ENCODE measurements at places on chromosomes 1 and 21.

- no peak for DNase-seq
Measured at GRCh38 chr1:60569189-60569588, 495.6 kb upstream of the C1orf87 start.

DNA sequence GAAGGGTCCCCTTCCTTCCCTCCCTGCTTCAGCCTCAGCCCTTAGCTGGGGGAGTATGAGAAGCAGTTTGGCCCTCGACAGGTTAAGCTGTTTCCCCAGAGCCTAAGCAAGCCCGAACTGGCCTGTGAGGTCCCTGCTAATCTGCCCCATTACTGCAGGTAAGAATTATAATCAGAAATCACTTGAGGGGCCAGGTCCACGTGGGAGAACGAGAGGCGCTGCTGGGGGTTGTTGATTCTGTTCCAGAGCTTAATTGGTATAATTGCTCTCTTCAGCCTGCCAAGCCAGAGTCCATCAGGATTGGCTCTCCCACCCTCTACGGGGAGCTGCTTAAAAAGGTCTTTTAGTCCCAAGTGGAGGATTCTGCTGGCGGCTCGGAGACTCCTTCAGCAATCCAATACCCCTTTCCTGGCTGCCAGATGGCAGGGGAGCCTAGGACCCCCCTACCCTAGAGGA, 70.8 kb downstream of the UBE2T start:
- DNase-seq, result no peak

DNA sequence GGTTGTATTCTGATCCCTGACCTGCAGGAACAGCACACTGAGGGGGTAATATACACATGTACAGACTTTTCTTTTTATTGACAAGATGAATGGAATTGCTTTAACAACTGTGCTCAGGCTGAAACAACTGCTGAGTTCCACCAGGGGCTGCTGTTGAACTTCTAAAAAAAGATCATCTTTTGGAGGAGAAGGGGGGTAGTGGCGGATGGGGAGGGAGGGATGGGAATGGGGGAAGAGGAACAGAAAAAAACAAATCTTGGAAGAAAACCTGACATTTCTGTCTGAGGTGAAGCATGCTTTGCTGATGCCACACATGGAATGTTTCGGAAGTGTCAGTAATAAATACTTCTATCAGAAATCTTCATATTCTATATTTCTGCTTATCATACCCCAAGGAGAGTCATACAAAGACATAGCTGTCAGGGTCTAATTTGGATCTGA, 75.0 kb downstream of the RWDD3 start:
- no peak for DNase-seq

DNA sequence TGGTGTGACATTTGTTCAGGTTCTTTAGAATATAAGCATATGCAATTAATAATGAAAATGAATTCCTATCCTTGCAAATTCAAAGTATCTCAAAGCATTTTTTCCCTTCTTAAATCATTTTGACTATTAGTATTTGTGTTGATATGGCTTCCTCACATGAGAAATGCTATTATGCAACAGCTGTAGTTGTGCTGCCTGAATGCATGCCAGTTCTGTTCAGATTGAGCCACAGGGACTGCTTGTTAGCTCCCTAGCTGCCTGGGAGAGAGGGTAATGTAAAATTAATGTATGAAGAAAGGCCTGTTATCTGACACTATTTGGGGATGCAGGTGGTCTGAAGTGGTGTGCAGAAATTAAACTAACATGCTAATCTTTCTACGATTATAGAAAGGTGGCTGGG, 45.5 kb downstream of the CACHD1 start:
- DNase-seq, result no peak

- no peak for DNase-seq
Measured at GRCh38 chr1:238582816-238583215, 692.1 kb upstream of the ZP4 start.

DNA sequence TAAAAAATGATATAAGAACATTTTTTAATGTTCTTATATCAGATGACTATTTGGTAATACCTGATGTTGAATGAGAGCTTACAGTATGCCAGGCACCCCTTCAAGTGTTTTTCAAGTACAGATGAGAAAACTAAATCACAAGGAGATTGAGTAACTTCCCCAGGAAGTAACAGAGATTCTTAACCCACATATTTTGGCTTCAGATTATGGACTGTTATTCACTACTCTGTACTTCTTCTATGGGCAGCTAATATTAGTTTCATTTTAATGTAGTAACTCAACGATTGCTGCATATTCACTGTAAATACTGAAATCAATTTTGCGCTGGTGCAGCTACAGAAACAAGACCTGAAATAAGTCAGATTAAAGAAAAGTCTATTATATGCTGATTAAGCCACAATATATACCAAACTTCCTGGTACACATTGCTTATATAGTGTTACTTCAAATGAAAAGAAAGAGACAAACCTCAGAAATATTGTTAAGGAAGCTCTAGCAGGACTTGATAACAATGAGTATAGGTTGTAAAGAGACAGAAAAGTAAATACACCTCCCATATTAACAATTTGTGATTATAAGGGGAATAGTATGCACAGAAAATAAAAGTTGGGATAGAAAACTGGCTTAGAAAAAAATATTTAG, 19.7 kb downstream of the DPYD start:
- DNase-seq, result no peak

DNA sequence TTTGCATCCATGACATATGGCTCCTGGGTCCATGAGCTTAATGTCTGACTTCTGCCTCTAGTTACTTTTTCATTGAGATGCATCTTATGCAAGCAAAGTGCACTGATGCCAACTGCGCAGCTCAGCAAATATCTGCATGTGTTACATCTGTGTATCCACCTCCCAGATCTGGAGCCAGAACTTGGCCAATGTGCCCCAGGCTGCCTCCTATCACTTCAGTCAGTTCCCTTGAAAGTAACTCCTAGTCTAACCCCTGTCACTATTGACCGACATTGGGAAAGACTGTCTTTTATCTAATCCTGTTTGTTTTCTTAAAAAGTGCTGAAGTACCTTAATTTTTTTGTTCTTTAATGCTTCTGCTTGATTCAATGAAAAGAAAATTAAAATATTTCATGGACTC, 19.3 kb upstream of the UBL4B start:
- DNase-seq, result no peak

- DNase-seq, result no peak
Measured at GRCh38 chr1:108893141-108893530, 16.4 kb downstream of the GPSM2 start.

- no peak for DNase-seq
Measured at GRCh38 chr21:37842163-37842919, 73.9 kb downstream of the KCNJ6 start.

GRCh38 chr1:228009116-228009827, 2.5 kb downstream of the WNT3A start:
- no peak for DNase-seq

DNA sequence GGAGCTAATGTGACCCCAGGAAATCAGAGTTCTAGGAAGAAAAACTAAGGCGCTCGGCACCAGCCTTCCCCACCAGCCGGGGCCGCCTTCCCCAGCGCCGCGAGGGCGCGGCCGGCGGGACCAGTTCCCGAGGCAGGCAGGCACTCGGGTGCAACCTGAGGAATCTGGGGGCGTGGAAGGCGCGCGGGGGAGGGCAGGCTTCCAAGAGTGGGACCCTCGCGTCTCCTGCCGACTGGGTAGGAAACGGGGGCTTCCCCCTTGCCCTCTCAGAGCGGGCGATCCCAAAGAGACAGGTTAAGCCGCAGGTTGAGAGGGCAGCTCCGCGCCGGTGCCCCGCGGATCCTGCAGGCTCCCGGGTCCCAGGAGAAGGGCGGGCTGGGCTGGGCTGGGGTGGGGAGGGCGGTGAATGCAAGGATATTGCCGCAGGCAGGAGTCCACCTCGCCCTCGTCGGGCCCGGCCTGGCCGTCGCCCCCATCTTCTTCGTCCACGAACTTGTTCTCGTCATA, 431 bp downstream of the ARPC5 start:
- no peak for DNase-seq

DNA sequence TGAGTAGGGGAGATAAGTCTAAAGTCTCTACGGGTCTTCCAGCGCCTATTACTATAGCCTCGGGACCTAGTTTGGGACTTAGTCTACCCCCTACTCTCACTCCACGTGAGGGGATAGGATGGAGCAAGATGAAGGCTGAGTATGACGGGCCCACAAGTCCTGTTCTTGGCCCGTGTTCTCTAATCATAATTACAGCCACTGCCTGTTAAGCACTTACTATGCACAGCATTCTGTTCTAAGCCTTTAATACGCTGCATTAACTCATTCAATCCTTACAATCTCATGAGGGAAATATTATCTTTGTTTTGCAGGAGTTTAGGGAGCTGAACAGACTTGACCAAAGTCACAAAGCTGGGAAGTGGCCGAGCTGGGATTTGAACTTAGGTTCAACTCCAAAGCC, 23.9 kb upstream of the EPB41 start:
- DNase-seq, result no peak

DNA sequence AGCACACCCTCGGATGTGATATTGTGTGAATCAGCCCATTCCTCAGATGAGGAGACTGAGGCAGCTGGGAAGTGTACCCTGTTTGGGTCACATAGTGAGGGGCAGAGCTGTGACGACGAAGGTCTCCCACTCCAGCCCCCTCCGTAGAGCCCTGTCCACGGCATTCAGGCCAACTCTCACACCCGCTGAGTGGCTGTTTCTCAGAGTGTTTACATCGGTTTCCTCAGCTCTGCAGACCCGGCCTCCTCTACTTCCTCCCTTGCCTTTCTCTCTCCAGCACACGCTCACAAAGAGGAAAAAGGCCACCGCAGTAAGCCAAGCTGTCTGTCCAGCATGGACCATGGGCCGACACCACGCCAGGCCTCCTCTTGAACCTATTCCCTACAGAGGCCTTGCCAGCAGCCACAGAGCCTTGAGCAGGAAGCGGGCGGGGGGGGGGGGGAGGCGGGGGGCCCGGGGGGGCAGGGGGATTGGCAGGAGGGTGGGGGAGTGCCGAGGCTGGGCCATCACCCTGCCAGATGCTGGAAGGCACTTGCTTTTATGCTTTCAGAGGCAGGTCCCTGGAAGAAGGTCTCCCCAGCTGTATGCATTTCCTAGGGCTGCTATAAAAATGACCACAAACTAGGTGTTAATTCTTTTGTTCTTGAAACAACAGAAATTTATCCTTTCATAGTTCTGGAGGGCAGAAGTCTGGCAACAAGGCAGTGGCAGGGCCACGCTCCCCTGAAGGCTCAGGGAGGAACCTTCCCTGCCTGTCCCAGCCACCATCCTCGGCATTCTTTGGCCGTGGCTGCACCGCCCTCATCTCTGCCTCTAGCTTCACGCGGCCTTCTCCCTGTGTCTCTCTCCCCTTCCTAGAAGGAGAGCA, 178.4 kb downstream of the PSMG1 start:
- DNase-seq, result no peak

DNA sequence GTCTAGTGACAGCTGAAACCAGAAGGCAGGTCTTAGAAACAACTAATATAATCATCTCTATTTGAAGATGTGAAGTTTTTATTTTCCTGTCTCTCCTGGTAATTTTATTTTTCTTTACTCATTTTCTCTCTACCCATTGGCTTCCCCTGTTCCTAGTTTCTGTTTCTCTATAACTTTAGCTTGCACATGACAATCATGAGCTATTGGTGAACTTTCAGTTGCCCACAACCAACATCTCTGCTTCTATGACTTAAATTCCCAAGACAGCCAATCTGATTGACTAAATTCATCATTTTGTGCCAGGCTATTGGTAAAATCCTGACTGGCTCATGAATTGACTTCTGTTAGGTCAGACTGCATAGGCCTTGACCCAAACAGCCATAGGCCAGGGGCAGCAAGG, 13.7 kb upstream of the ACADM start:
- DNase-seq, result no peak

DNA sequence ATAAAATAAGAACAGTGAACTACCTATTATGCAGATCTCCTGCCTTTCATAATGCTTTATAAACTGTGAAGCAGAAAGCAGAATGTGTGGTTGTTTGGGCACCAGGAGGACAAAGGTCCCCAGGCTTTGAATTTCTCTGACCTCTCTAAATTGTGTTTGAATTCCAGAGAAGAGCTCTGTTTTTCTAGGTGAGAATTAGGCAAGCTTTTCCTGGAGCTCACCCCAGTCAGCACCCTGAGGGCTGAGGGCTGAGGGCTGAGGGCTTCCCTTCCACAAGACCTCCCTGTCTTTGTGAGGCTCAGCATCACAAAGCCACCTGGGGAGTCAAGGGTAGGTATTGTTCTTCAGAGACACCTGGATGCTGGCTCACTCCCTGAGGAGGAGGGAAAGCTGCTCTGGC, 45.5 kb upstream of the LRIG2 start:
- no peak for DNase-seq
